Esophagus squamous epithelium (tissue), 5 donors: ENCODE measurements at places on chromosomes 16 and 17.

DNA sequence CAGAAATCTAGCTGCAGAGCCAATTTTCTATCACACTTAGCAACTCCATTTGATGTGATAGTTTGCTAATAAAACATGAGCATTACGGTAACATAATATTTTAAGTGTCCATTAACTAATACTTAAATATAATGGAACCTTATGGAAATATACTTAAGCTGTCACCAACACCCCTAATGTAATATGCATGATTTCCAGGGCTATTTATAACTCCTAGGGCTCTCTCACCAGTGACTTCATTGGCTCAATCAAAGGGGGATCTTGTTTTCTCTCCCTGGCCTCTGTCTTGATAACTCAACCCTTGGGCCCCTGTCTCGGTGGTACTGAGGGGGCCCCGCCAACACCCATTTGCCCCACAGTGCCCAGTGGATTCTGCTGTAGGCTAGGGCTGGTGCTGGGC lies 170.4 kb downstream of the SALL1 start:
- no peak for DNase-seq

GRCh38 chr17:38567350-38567749 lies 38.4 kb downstream of the SRCIN1 start:
- no peak for DNase-seq

- DNase-seq, result no peak
These were observed 20.3 kb upstream of the NFATC3 start for GRCh38 chr16:68064791-68065365.

DNA sequence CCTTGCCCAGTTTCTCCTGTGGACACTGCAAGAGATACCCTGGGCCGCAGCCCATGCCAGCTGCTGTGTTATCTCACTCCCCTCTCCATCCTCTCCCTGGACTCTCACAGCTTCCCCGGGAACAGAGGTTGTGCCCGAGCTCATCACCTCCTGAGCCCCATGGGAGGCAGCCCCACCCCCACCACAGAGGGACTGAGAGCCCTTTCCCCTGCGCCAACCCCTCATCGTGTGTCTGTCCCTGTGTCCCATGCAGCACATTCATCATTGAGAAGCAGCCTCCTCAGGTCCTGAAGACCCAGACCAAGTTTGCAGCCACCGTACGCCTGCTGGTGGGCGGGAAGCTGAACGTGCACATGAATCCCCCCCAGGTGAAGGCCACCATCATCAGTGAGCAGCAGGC lies 12.7 kb downstream of the STAT5A start:
- no peak for DNase-seq

- no peak for DNase-seq
These were observed 1.8 kb upstream of the MT2A start for GRCh38 chr16:56606476-56607108.

GRCh38 chr17:32342603-32343325 lies 791 bp upstream of the C17orf75 start:
- DNase-seq, result no peak

DNA sequence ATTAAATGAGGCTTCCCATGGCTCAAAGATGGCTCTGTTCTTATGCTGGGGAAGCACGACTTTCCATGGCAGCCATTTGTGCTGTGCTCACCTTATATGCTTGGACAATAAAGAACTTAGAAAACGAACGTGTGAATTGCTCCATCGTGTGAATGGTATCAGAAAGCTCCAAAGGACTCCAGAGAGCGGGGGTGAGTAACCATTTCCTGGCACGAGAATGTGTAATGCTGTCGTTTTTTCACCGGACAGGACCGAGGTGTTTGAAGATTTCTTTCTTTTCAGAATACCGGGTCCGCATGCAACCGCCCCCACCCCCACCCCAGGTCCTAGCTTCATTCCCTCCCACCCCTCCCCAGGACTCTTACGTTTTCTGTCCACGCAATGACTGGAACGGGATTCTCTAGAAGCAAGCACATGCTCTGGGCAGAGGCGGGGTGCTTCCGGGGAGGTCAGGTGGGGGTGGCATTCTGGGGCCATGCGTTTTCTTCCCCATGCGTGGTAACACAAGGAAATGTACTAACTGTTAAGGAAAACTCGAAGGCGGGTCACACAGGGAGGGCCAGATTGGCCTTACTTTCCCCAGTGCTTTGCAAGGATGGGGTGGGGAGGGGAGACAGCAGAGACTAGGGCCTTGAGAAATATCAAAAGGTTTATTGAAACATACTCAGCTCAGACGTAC lies 26.2 kb downstream of the GPRC5B start:
- no peak for DNase-seq

DNA sequence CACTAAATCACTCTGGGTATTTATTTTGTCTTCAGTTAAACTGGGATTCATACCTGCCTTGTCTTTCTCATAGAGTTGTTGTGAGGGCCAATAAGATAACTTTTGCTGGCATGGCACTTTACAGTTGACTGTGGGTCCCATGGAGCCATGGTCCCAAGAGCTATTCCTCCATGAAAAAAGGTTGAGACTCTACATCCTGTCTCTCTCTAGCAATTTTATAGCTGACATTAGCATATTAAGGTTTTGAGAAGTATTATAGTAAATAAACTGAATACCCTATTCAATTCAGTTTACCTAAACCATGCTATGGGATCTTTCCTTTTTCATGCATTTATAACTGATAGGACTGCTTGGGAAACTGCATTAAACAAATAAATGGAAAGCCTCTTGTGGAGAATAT lies 17.4 kb downstream of the OGFOD1 start:
- DNase-seq, result no peak

GRCh38 chr17:78873519-78874340 lies 29.3 kb downstream of the CEP295NL start:
- DNase-seq, result no peak

DNA sequence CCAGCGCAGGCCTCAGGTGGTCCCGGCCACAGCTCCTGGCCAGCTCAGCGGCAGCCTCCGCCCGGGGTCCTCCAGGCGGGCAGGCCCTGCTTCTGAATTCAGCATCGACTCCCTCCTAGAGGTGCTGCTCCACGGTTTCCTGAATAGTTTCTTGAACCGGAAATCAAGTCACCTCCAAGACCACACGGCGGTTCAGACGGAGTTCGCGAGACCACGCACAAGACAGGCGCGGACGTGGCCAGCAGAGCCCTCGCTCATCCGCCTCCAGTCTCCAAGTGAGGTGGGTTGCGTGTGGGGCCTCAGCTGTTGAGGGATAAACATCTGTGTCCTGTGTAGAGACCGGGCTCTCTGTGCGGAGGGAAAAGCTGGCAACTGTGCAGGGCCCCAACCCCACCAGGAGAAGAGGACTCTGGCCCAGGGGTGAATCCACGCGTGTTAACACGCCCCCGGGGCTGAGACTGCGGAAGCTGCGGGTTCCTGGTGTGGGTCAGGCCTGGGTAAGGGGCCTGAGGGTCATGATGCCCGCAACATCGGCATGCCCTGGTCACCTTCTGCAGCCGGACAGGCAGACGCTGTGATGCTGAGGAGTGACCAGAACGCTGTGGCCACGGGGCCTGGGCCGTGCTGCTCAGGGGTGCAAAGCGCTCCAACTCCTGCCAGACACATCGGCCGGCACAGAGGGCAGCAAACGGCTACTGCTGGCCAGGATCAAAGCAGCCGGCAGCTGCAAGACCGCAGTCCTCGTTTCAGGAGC lies 55.0 kb upstream of the METRNL start:
- DNase-seq, result no peak

DNA sequence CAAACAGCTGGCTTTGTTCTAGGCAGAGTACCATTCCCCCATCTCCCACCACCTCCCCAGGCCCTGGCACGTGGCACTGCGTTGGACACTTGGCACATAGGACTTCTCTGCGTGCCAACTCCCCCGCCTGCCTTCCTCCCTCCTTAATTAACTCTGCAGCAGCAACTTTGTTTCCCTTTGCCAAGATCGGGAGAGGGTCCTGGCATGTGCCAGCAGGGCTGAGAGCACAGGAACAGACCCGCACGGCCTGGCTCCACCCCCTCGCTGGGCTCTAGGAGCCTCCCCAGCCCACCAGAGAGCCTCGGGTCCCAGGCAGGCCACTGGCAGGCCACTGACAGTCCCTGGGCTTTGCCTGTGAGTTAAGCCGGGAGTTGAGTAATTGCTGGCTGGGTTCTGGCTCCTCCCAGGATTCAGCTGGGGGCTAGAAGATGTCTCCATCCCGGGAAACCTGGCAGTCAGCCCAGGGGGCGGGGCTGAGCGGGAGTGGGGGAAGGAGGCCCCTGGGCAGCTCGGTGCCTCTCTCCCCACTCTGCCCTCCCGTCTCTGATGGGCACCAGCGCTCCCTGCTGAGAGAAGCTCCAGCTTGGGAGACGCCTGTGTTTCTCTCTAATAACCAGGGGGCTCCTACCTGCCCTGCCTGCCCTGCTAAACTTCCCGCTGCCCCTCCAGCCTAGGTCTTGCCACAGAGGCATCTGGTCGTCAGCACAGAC lies 224.0 kb upstream of the TNRC6C start:
- DNase-seq, result no peak

DNA sequence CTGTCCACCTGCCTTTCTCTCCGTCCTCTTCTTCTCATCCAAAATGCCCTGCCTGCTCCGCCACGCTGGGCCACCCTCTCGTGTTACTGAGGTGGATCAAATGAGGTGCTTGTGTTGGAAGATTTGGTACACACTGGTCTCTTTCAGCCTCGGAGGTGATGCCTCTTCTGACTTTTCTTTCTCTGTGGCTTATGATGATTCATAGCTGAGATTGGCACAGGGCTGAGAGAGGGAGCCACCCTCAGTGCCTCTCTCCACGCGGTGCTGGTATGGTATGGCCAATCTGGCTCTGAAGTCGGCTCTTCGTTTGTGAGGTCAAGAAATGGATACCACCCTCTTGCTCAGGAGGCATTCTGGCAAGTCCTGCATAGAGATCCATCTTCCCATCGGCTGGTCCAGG lies 82.4 kb downstream of the PLCG2 start:
- DNase-seq, result no peak

DNA sequence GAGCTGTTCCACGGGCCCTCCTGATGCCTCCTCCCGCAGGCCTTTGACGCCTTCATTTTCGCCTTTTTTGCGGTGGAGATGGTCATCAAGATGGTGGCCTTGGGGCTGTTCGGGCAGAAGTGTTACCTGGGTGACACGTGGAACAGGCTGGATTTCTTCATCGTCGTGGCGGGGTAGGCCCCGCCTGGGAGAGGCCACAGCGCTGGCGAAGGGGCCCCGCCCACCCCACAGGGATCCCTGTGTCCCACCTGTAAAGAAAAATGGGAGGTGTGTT lies 29.7 kb downstream of the TPSG1 start:
- DNase-seq, result no peak

- no peak for DNase-seq
These were observed 113.7 kb downstream of the IRX5 start for GRCh38 chr16:55044201-55044975.

GRCh38 chr17:80864751-80865150 lies 126.9 kb upstream of the CHMP6 start:
- no peak for DNase-seq

DNA sequence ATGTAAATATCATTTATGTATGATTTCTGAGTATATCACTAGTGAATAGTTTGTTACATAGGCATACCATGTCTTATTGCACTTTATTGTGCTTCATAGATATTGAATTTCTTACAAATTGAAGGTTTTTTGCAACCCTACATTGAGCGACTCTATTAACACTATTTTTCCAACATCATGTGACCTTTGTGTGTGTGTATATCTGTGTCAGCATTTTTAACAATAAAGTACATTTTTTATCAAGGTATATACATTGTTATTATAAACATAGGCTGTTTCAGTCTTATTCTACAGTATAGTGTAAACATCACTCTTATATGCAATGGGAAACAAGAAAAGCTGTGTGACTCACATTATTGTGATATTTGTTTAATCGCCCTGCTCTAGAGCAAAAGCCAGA lies 1944.9 kb downstream of the TP53TG3F start:
- DNase-seq, result no peak

DNA sequence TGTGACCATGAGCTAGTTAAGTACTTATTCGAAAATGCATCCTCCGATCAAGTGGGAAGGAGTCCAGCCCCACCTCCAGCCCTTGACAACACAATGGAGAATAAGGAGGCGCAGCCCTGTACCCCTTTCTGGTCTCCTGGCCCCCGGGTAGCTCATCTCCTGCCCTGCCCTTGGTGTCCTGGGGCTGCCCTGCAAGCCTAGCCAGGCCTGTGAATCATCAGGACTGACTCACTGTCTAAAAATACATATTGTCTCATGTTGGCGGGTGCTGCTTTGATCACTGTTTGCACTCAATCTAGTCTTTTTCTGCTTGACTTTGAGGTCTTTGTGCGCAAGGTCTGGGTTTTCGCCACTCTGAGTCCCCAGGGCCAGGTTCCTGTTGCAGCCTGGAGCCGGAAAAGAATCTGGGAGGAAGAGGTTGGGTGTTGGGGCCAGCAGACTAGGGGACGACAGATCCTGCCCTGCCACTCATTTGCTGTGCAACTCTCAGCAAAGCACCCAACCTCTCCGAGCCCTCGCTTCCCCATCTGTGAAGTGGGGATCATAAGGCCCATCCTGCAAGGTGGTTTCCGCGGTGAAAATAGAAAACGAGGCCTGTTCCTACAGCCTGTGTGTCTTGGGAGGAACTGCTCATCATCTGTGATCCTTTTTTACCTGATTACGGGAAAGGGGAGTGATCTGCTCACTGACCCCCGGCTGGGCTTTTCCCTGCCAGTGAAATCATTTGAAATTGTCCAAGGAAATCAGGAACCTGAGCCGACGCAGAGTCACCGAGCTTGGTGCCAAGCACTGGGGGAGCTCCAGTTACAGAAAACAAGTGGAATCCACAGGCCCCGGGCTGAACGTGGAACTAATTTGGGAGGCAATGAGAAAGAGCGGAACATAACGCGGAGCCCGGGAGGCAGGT lies 230.4 kb downstream of the PARN start:
- DNase-seq, result no peak

GRCh38 chr16:11093572-11094074 lies 149.3 kb downstream of the CLEC16A start:
- DNase-seq, result no peak

- DNase-seq, result no peak
These were observed 17.8 kb upstream of the BLMH start for GRCh38 chr17:30309591-30309990.

DNA sequence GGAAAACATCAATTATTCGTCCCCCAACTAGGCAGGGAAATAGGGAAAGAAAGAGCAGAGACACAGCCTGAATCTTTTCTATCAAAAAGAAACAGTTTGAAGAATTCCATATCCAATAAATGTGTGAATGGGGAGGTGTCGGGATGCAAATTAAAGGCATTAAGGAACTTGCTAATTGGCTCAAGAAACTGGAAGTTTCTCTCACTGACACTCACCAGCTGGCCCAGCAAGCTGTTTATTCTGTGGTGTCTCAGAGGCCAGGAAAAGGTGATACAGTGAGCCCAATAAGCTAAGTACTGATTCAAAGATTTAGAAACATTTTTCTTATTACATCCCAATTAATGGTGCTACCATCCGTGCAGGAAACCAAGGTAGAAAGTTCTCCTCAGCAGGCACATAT lies 104.4 kb upstream of the CLEC3A start:
- no peak for DNase-seq
